ENCODE measurements at places on chromosomes 4 and X.

- peak; percentile 81 for DNase-seq
Observed at GRCh38 chrX:110210417-110211139, 107.3 kb downstream of the AMMECR1 start.

DNA sequence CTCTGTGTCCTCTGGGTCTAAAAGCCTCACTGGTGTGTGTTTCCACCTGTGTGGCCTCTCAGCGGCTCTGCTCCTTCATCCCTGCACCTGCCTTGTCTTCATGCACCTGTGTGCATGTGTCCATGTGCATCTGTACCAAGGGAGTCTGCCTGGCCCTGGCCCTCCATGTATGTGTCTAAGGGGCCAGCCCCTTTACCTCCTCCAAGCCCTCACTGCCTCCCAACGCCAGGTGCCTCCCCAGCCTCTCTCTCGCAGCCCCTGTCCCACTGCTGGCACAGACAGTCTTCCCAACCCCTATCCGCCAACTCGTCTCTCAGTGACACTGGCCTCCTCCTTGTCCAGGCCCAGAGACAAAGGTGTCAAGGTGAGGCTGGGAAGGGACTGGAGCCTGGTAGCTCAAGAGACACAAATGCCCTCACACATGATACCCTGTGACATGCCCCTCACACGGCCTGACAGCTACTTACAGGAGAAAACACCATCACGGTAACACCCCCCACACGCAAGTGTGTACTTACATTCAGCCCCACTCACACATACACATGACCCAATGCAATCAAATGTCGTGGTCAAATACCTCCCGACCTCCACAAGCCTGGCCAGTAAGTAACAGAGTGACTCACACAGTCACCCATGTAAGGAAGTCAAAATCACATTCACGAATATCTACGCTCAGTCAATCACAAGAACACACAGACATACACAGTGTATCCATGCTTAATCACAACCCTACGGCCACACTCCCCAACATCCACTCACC, 11.4 kb downstream of the L1CAM start:
- DNase-seq = peak; percentile 7

GRCh38 chrX:47501226-47502074, 18.4 kb upstream of the ZNF41 start:
- peak; percentile 77 for DNase-seq

DNA sequence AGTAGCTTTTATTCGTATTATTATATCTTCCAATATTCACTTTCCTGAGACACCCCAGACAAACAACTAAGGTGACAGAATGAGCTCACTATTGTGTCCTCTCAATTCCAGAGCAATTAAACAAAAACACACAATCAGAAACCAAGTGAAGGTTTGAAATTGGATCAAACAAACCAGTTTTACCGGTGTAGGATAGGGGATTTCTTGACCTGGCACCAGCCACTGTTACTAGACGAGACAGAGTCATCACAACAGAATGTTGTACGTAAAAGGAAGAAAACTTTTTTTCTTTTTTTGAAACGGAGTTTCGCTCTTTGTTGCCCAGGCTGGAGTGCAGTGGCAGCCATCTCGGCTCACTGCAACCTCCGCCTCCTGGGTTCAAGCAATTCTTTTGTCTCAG, 43.7 kb downstream of the LDOC1 start:
- DNase-seq = no peak

GRCh38 chrX:68634649-68635227, 12.7 kb upstream of the STARD8 start:
- peak; percentile 14 for DNase-seq

- DNase-seq = no peak
Observed at GRCh38 chrX:20382518-20383297, 116.0 kb upstream of the RPS6KA3 start.

DNA sequence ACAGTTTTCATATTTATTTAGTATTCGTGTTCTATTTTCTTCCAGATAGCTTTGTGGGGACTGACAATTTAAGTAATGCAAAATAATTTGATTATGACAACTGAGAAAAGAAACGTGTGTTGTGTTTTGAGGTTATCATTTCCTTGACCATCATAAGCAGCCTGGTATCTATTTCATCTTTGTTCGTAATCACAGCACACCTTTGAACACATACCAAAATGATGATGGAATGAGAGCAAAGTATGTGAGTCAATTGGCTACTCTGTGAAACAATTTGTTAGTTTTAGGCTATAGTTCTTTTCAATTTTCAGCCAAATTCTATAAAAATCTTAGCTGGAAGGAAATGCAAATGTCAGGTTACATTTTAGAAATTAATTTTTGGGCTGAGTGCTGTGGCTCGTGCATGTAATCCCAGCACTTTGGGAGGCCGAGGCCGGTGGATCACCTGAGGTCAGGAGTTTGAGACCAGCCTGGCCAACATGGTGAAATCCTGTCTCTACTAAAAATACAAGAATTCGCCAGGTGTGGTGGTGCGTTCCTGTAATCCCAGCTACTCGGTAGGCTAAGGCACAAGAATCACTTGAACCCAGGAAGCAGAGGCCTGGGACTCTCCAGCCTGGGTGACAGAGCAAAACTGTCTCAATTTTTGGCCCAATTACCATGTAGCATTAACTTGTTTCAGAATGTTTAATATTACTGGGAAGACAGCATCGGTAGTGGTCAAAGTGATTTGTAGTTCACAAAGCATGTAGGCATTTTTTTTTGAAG, 1.1 kb upstream of the DUSP21 start:
- no peak for DNase-seq

DNA sequence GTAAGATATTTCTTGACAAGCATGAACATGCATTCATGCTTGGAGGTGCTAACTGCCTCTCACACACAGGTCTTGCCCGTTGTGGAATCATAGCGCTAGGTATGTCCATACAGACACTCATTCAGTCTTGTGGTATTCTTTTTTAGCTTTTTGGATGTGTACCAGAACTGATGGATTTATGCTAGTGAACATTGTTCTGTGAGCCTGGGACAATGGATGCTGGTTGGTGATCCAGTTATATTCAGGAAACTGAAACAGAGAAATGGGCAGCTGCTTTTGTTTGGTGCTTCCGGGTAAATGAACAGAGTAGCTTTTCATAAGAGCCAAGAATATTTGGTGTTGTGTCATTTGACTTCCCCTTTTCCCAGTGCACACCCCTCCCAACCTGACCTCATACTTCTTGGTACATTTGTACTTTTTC, 78.9 kb upstream of the SLC4A4 start:
- DNase-seq = no peak

- no peak for DNase-seq
Observed at GRCh38 chr4:145496292-145496691, 14.6 kb downstream of the SMAD1 start.

DNA sequence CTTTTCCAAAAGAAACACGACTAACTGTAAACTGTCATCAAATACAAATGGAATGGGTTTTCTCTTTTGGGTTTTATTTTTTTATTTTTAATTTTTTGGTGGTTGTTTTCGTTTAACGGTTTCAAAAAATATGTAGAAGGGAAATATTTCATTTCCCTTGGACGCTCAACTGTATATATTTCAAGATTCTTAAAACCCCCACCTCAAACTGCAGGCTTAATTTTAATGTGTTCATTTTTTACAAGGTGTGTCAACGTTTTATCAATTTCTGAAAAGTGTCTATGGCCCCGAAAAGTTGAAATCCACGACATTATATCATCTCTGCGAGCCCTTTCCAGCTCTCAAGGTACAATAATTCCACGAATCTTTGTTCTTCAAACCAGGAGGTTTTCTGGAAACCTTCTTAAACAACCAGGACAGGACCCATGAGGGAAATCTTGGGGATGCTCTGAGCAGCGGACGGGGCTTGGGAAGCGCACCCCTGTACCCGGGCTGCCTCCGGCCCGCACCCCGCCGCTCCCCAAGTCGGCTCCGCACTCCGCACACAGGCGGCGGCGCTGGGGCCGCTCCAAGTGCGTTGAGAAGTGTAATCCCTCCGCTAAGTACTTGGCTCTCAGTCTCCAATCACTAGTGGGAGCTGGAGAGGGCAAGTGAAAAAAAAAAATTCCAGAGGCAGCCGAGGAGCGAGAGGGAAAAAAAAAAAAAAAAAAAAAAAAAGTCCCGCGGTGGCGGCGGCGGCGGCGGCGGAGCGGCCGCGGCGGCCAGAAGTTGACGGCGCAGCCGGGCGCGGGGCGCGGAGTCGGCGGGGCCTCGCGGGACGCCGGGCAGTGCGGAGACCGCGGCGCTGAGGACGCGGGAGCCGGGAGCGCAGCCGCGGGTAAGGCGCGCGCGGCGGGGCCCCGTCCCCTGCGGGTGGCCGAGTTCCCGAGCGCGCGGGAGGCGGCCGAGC, at the start of gene BMPR1B:
TSS of gene BMPR1B (plus strand) at position 764 of the 949 bp plus-strand sequence. CDS start 346,470 bp downstream, outside the sequence.
- peak; percentile 61 for DNase-seq

- DNase-seq = no peak
Observed at GRCh38 chr4:139077567-139078355, 62.2 kb downstream of the NOCT start.

- DNase-seq = no peak
Observed at GRCh38 chrX:71814123-71814912, 51.2 kb downstream of the CXorf49B start.

DNA sequence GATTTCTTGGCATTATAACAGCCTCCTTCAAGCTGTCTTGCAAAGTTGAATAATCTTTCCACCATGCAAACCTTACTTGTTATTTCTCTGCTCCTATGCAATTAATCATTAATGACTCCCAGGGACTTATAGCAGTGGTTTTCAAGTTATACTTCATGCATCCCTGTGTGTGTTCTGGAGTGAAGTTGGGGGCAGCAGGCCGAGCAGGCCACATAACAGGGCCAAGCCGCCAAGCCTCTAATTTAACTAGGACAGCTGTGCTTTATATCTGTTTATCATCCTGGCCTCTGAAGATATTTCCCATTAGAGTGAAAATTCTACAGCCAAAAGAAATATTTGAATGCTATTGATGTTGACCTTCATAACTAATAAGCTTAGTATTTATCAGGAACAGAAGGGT, 133.5 kb upstream of the PAK3 start:
- no peak for DNase-seq

- no peak for DNase-seq
Observed at GRCh38 chr4:2353222-2354107, 65.0 kb downstream of the ZFYVE28 start.

GRCh38 chr4:10706236-10706635, 21.7 kb upstream of the CLNK start:
- DNase-seq = no peak

DNA sequence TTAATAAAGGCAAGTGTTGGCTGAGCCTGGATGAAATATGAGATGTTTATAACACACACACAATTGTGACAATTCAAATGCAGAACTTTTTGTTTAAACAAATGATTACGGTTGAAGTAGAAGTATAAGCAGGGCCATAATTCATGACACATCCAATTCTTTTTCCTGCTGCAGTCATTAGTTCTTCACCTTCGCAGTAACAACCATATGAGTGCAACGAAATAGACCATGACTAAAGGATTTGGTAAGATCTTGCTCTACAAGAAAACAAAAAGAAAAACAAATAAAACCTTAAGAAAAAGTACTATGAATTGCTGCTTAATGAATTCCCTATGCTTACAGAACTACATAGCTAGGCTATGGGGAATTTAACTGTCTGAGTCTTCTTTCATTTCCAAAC, 13.9 kb upstream of the BMPR1B start:
- DNase-seq = no peak

DNA sequence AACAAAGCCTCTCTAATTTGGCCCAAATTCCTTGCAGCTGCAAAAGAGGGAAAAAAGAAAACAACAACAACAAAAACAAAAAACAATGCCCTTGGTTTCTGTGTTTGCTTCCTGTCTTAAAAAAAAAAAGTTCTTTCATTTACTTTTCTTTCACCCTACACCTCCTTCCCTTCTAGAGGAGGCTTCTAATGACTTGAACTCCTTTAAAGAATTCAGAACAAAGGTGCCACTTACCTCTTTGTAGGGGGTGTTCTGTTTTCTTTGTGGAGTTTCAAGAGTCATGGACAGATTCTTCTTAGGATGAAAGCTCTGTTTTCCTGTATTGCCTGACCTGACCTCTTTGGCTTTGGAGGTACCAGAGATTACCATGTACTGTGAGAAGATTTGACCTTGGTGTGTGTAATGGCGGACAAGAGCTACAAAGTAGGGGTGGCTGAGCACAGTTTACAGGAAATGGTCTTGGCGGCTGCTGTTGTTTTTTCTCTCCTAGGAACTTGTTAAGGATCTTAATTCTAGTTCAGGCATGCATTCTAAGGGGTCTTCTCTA, 72.4 kb upstream of the S100G start:
- no peak for DNase-seq

- DNase-seq = no peak
Observed at GRCh38 chrX:132877954-132878536, 80.4 kb downstream of the HS6ST2 start.

DNA sequence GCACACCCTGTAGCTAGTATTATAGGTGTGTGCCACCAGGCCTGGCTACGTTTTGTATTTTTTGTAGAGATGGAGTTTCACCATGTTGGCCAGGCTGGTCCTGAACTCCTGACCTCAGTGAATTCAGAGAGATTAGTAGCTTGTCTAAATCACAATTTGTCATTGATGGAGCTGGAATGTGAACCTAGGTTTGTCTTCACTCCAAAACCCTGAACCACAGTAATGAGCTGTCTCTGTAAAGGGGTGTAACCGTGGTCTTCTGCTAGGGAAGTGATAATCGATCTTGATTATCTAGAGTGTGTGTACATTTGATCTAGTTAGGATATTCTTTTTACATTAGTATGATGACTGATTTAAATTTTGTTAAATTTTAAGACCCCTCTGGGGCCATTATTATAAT, 8.3 kb downstream of the ARHGAP10 start:
- DNase-seq = peak; percentile 21

DNA sequence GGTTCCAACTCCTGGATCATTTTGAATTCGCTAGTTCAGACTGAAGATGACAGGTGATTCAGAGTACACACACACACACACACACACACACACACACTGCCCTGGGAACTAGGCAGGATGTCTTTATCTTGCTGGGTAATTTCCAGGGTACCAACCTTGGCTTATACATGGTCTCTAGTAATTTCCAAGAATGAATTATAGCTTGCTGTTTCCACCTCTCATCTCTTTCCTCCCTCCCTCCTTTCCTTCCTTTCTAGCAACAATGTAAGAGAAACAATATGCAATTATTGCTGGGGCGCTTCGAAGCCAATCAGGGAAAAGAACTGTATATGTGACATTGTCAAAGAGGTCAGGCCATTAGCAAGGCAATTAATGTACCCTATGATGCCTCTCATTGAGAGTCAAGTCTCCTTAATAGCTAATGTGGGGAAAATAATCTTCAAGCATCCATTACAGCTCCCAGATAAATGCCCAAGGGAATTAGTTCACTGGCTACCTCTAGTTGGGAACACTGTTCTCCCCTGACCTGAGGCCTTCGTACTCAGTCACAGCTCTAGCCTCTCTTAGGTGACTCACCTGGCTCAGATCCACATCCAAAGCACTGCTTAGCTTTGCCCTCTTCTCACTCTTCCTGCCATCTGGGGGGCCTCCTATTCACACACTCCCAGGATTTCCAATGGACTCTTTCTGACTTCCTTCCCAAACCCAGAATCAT, 311.5 kb downstream of the PPP1R2C start:
- DNase-seq = no peak

DNA sequence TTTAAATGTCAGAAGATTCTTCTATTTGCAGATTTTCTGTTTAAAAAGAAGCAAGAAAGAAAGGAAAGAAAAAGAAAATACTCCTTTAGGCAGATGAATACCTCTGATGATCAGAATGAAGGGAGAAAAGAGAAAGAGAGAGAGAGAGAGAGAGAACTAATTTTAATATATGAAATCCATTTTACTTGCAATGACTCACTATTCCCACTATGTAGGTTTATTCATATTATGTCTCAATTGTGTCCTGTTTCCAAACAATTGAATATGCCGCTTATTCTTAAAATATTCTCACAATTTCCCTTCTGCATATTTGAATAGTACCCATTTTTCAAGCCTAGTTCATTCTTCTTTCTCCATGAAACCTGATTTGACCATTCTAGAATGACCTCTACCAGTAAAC, 11.7 kb downstream of the MEPE start:
- DNase-seq = peak; percentile 54

All from iris pigment epithelial cell (primary cell).